ENCODE measurements at places on chromosomes 3 and 15.

- DNase-seq, result no peak
These were observed 86.6 kb downstream of the MSL2 start for GRCh38 chr3:136109499-136109898.

- DNase-seq, result no peak
These were observed 50.4 kb upstream of the IGSF11 start for GRCh38 chr3:119085070-119085439.

DNA sequence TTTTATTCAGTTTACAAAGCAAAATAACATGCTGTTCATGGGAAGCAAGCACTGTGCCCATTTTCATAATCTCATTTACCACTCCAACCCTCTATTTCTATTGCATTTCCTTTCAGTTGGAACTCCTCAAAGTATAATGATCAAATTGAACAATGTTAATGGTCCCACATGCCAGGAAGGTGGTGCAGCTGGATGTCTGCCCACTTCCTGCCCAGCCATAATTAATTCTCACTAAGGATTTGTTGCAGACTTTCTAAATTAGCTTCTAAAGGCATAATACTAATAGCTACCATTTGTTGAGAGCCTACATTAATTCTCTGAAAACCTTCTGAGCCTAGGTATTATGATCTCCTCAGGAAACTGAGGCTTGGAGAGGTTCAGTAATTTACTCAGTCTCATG is 316.1 kb upstream of the TPM1 start:
- DNase-seq, result no peak

- DNase-seq, result no peak
These were observed 30.9 kb upstream of the SPSB4 start for GRCh38 chr3:141020143-141020830.

- DNase-seq, result peak; percentile 44
These were observed 104.8 kb downstream of the ETFA start for GRCh38 chr15:76206325-76206976.

- DNase-seq, result peak; percentile 57
These were observed 209.4 kb downstream of the CADPS start for GRCh38 chr3:62665627-62666437.

DNA sequence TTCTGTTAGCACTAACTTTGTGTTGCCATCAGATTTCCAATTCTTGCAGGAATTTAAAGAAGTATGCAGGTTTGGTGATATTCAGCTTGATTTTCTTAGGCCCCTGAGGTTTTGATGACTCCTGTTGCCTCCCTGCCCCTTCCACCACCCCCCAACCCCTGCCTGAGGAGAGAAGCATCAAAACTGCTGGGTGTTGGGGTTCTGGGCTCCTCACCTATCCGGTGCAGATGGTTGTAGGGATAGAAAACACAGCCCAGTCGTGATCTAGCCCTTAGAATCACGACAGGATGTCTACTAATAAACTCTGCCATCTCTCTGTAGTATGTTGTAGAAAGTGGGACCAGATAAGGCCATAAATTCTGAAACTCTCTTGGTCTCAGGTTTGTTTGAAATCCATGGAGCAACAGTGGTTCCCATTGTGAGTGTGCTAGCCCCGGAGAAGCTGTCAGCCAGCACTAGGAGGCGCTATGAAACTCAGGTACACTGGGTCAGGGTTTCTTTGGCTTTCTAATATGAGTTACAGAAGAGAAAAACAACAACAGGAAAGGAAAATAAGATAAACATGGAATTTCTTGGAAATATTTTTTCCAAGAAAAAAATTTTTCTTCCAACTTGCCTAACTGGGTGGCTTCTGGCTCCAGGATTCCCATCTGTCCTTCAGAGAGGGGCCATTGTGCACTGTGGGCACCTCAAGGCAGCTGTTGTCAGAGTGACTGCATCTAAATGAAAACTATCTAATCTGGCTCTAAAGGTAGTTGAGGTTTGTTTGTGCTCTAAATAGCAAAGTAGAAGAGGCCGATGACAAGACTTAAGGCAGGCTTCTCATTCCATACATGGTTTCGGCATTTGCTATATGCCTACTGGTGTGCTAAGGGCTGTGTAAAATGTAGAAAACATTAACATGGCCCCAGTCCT is 8.7 kb downstream of the SRP14 start:
- DNase-seq, result peak; percentile 33

DNA sequence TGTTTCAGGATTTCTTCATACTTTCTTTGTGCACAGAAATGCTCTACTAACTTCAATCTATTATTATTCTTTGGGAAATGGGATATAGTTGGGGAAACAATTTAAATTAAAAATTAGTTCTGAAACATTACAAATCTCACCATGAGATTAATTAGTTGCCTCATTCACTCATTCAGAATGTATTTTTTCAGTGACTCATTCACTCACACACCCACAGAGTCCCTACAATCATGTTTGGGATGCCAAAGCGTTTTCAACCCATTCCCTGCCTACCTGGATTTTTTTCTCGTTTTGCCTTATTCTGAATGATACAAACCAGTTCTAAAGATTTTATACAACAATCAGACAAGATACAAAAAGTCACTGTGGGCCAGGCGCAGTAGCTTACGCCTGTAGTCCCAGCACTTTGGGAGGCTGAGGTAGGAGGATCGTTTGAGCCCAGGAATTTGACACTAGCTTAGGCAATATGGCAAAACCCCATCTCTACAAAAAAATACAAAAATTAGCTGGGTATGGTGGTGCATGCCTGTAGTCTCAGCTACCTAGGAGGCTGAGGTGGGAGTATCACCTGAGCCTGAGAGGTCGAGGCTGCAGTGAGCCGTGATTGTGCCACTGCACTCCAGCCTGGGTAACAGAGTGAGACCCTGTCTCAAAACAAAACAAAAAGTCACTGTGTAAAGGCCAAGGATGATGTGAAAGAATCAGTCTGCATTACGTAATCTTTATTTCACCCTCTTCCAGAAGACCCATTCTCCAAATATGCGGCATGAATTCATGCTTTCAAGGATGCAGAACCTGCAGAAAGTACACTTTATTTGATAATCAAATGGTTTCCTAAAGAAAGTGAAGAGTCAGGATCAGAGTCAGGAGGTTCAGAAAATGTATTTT is 34.8 kb upstream of the ARHGEF3 start:
- DNase-seq, result no peak

Data from ACHN (cell line).